ENCODE measurements at places on chromosomes 1 and 21. TPM values are rescaled to one million over a fixed set of nuclear protein-coding genes. Genes with fewer than 3 reads are reported as not detected.

The LIN28A gene
- 455 TPM for total RNA-seq

The MXRA8 gene
- total RNA-seq: 5.8 TPM

The RNF223 gene
- not detected for total RNA-seq

The FAM110D gene
- 1.2 TPM for total RNA-seq

DNA sequence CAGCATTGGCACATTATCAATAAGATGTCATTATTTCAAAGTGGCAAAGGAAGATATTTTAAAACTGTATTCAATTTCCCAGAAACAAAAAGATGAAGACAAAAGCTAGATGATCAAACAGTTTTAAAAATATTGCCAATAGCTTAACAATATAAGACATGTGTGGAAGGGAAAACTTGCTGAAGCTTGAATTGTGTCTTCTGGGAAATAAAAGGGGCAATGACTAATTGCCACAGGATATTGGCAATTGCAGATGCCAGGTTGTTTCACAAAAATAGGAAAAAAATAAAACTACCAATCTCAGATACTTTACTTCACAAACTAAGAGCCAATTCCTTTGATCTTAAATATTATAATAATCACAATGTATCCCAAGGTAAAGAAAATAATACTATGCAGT is 679.8 kb upstream of the ADAMTS5 start:
- DNase-seq: no peak

DNA sequence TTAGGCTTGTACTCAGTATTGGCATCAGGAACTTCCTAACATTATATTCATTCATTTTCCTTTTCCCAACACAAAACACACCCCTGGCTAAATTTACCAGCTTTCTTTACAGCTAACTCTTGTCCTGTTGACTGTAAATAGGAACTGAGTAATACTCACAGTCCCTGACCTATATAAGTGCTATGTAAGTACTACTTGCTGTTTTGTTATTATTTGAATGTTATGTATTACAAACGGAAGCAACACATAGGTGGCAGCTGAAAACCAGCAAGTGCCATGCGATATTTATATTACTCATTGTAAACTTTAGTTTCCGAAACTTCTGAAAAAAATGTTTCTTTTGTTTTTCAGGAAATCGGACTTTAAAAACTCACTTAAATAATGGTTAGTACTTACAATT is 21.5 kb downstream of the PTGER3 start:
- DNase-seq: no peak

DNA sequence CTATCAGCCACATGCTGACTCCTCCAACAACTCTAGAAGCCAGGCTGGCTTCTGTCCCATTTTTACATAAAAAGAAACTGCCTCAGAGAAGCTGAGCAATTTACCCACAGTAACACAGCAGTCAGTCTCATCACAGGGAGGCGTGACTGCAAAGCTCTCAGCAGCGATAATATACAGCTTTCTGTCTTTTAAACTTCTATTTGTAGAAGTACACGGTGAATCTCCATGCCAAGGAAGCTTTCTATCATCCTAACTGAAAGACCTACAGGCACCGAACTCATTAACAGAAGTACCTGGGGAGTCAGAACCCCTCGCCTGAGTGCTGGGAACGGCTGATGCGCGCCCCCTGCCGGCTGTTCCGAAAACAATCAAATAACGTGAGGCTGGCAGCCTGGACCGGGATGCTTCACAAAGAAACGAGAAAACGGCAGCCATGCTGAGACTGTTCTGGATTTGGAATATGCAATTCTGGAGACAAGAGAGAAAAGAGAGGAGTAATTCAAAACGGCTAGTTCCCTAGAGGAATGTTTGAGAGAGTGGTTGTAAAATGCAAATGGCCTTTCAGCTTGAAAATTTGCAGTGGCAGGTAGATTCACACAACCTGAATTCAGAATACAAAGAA is 43.5 kb upstream of the RAB4A start:
- peak; percentile 78 for DNase-seq

DNA sequence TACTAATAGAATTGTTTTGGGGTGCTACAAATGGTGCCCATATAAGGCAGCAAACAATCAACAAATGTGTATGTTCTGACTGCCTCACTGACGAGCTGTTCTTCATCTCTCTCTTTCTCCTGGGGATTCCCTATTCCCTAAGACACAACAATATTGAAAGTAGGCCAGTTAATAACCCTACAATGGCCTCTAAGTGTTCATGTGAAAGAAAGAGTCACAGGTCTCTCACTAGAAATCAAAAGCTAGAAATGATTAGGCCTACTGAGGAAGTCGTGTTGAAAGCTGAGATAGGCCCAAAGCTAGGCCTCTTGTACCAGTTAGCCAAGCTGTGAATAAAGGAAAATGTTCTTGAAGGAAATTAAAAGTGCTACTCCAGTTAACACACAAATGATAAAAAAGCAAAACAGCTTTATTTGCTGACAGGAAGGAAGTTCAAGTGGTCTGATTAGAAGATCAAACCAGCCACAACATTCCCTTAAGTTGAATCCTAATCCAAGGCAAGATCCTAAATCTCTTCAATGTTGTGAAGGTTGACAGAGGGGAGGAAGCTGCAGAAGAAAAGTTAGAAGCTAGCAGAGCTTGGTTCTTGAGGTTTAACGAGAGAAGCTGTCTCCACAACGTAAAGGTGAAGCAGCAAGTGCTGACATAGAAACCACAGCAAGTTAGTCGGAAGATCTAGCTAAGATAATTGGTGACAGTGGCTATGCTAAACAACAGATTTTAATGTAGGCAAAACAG is 26.3 kb downstream of the ATP2B4 start:
- DNase-seq: no peak

DNA sequence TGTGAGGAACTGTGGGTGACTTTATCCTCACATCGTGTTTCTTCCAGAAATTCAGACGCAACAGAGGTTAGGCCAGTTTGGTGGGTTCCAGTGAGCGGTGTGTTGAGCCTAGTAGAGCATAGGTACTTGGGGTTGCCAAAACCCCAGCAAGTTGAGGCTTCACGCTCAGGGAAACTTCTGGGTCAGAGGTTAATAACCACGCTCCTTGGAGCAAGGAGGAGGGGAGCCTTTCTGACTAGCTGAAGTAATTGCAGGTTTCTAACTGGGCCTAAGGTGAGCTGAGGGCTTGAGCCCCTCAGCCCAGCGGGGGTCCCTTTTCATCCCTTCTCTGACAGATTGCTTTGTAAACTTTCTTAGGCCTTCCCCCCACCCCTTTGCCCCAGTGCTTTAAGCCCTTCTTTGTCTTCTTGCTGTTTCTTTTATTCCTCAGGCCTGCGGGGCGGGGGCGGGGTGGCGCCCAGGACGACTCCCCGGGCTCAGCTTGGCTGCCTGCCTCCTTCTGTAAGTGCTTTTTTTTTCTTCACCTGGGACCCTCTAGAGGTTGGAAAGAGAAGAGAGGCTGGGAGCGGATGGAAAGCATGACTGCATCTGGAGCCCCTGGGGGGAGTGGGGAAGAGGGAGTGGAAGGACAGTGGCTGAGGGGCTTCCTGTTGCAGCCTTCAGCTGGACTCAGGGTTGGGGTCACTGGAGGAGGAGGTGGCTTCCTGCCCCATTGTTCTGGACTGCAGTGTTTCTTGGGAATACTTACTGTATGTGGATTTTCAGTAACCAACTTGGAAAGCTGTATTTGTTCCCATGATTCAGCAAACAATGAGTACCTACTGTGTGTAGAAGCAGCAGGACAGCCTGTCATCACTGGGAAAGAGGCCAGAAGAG is 1.3 kb upstream of the ZNF436 start:
- DNase-seq: peak; percentile 30

DNA sequence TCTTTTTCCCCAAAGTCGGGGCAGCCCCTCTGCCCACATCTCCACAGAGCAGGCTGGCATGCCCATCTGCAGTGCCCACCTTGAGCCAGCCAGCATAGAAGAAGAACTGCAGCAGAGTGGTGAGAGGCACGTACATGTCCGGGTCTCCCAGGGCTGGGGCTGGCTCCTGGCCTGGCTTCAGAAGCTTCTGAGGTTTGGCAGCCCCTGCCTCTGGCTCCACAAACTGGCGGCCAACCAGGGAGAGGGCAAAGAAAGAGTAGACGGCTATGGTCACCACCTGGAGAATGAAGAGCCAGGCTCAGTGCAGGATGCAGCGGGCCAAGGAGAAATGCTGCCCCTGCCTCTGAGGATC is 3.0 kb downstream of the BEST4 start:
- no peak for DNase-seq

- no peak for DNase-seq
Observed at GRCh38 chr1:158163000-158163947, 17.4 kb upstream of the CD1D start.

Measured in neural crest cell (in vitro differentiated cells).